Caco-2 (cell line): ENCODE measurements at places on chromosomes 4 and X. TPM values are rescaled to one million over a fixed set of nuclear protein-coding genes. Genes with fewer than 3 reads are reported as not detected.

The LARP1B gene
- total RNA-seq = 23.6 and 25.0 TPM in 2 replicates

The LRCH2 gene
- 0.18 and 0.19 TPM in 2 replicates for total RNA-seq

The NDST4 gene
- 4.4 and 6.0 TPM in 2 replicates for total RNA-seq

The SNCA gene
- 5.7 and 8.4 TPM in 2 replicates for total RNA-seq

The NIPAL1 gene
- 17.0 and 18.1 TPM in 2 replicates for total RNA-seq

The HTN3 gene
- total RNA-seq = not detected in 2 replicates

The SLC25A4 gene
- 24.1 and 24.6 TPM in 2 replicates for total RNA-seq

The SMIM10 gene
- total RNA-seq = 6.0 and 7.9 TPM in 2 replicates

The SSX3 gene
- total RNA-seq = not detected in 2 replicates

- no peaks in the 10 kb centered on the region for H3K36me3 ChIP-seq
- no peak overlapping the region for H3K4me3 ChIP-seq
- H3K27ac ChIP-seq = no peak overlapping the region
These were observed 72.3 kb downstream of the PRKG2 start for GRCh38 chr4:81142744-81143143.

DNA sequence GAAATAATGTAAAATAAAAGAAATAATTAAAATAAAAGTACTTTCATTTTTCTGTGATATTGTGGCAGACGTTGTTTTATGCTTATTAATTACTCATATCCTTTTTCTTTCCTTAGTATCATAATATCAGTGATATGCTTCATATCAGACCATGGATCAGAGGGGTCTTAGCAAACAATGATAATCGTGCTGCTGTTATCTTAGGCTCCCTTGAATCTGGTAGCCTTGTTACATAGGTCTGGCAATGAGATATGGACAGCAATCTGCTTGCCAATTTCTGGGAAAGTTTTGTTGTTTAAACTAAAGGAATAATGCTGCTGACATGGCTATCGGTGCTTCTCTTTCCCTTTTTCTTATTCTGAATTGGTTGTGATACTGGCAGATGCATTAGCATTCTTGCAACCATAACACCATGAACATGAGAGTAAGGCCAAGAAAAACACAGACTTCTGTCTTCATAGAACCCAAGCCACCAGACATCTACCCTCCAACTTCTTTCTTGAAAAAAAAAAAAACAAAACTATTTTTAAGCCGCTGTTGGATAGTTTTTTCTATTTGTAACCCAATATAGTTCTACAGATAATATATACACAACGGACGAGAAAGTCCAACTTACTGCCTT, 16.4 kb downstream of the EPHA5 start:
- H3K27me3 ChIP-seq = no peaks in the 10 kb centered on the region
- no peak for DNase-seq
- no peak overlapping the region for H3K27ac ChIP-seq
- H3K4me3 ChIP-seq = no peak overlapping the region

DNA sequence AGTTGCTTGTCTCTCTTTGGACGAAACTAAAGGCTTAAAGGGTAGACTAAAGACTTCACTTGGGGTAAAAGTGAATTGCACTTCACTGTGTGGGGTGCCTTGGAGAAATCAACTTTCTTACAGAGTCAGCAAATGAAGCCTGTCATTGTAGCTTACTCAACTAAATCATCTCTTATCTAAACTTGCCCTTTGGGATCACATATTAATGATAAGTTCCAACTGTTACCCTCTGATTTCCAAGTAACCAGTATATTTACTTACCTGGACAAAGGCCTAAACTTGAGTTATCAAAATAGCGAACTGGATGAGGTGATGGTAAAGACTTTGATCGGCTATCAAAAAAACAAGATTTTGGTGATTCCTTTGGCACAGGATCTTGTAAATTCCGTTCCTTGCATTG, 8.9 kb upstream of the BDH2 start:
- no peak overlapping the region for H3K4me3 ChIP-seq
- no peaks in the 10 kb centered on the region for H3K27me3 ChIP-seq
- DNase-seq = no peak
- H3K36me3 ChIP-seq = no peaks in the 10 kb centered on the region

GRCh38 chr4:15945516-15945915, 7.0 kb upstream of the FGFBP1 start:
- no peaks in the 10 kb centered on the region for H3K27me3 ChIP-seq
- H3K4me3 ChIP-seq = no peak overlapping the region
- H3K4me1 ChIP-seq = 0 out of 2 replicates have a peak, but pooled peaks cover 5% of the 10 kb centered on the region

DNA sequence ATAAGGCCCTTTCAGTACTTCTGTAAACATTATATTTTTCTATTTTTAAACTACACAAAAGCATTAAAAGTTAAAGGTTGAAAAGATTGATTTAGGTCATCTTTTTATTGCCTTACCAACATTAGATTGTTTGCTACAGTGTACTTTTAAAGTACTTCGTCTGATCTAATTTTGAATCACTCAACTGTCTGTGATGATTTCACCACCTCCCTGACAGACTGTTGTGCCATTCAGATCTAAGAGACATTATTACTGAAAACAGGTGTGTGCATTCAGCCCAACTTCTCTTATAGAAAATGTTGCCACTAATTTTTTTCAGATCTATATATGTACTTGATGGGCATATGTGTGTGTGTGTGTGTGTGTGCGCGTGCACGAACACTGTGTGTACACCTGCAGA, 39.3 kb downstream of the GASK1B start:
- H3K4me1 ChIP-seq = no peaks in the 10 kb centered on the region
- no peak for DNase-seq
- H3K27me3 ChIP-seq = no peaks in the 10 kb centered on the region
- no peak overlapping the region for H3K27ac ChIP-seq
- no peaks in the 10 kb centered on the region for H3K36me3 ChIP-seq
- no peak overlapping the region for H3K4me3 ChIP-seq

- no peaks in the 10 kb centered on the region for H3K36me3 ChIP-seq
- H3K27me3 ChIP-seq = no peaks in the 10 kb centered on the region
- H3K4me1 ChIP-seq = no peaks in the 10 kb centered on the region
- DNase-seq = no peak
- H3K4me3 ChIP-seq = no peak overlapping the region
- no peak overlapping the region for H3K27ac ChIP-seq
These were observed 313.1 kb downstream of the CBLL2 start for GRCh38 chrX:22585831-22586230.

DNA sequence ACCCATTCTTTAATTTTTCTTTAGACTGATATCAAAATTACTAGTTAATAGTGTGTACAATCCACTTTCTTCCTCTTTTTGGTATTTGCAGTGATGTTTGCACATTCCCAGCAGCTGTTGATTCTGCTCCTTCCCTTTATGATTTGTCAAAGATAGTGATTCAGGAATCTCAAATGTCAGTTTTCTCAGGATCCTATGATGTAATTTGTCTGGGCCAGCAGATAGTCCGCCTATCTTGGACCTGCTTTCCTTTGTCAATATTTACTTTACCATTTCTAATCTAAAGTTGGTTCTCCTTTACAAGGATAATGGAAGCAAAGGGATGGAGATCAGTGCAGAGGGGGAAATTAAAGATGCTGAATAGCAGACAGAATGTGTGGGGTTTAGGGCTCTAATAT, 122.1 kb downstream of the REELD1 start:
- no peaks in the 10 kb centered on the region for H3K36me3 ChIP-seq
- no peaks in the 10 kb centered on the region for H3K27me3 ChIP-seq
- no peak overlapping the region for H3K27ac ChIP-seq
- peaks cover 11% of the 10 kb centered on the region; the same call in 1 of the 2 replicates for H3K4me1 ChIP-seq
- peak; percentile 4 for DNase-seq

- no peaks in the 10 kb centered on the region for H3K36me3 ChIP-seq
- DNase-seq = peak; percentile 24
- H3K4me1 ChIP-seq = no peaks in the 10 kb centered on the region
- no peak overlapping the region for H3K27ac ChIP-seq
- H3K27me3 ChIP-seq = no peaks in the 10 kb centered on the region
- no peak overlapping the region for H3K4me3 ChIP-seq
These were observed 315.8 kb downstream of the STIM2 start for GRCh38 chr4:27176400-27176799.

DNA sequence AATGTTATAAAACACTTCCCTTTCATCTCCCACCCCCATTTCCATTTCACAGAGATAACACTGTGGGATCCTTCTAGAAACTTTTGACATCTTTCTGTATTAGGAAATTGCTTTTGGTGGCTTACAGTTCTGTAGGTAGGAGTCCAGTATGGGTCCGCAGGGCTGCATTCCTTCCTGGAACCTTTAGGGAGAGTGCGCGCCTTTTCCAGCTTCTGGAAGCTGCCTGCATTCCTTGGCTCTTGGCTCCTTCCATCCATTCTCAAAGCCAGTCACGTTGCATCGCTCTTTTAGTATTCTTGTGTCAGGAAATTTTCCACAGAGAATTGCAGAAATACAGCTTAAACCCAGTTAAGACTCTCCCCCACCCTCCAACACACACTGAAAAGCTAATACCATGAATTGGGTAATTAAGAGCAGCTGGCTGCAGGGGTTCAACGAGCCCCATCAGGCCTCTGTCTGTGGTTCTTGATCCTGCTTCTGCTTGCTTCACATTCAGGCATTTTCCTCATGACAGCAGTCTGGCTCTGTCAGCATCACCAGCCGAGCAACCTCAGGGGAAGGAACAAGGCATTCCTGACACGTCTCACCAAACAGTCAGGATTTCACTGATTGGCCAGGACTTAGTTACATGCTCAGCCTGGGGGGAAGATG, 48.8 kb downstream of the SEPTIN11 start:
- H3K4me3 ChIP-seq = no peak overlapping the region
- no peaks in the 10 kb centered on the region for H3K27me3 ChIP-seq
- H3K27ac ChIP-seq = peak overlapping the region; percentile 32

GRCh38 chrX:49912086-49912485, 10.3 kb upstream of the CLCN5 start:
- no peak for DNase-seq
- no peak overlapping the region for H3K4me3 ChIP-seq
- peaks cover 4% of the 10 kb centered on the region; the same call in 1 of the 2 replicates for H3K4me1 ChIP-seq
- no peaks in the 10 kb centered on the region for H3K36me3 ChIP-seq
- no peak overlapping the region for H3K27ac ChIP-seq

- no peak overlapping the region for H3K27ac ChIP-seq
- no peak overlapping the region for H3K4me3 ChIP-seq
- H3K36me3 ChIP-seq = no peaks in the 10 kb centered on the region
- no peaks in the 10 kb centered on the region for H3K27me3 ChIP-seq
- no peak for DNase-seq
These were observed 1961.5 kb upstream of the TENM3 start for GRCh38 chr4:180281724-180282123.

GRCh38 chr4:15779306-15779705, 1.2 kb downstream of the CD38 start:
- no peak overlapping the region for H3K27ac ChIP-seq
- no peaks in the 10 kb centered on the region for H3K4me1 ChIP-seq
- no peaks in the 10 kb centered on the region for H3K36me3 ChIP-seq
- DNase-seq = no peak
- peak overlapping the region; percentile 17; the same call in 1 of the 2 replicates for H3K4me3 ChIP-seq

GRCh38 chrX:134658002-134658759, at the start of gene PLAC1:
Gene PLAC1, minus strand, starts transcription at chrX:134658471. Its CDS starts 91,789 bp downstream, at chrX:134566682.
- H3K4me1 ChIP-seq = no peaks in the 10 kb centered on the region
- H3K4me3 ChIP-seq = no peak within 1 kb of the TSS
- H3K27ac ChIP-seq = no peak within 1 kb of the TSS
- no peaks in the 10 kb centered on the region for H3K27me3 ChIP-seq

GRCh38 chrX:105323928-105324327, 103.4 kb upstream of the TEX13A start:
- no peaks in the 10 kb centered on the region for H3K36me3 ChIP-seq
- no peak overlapping the region for H3K4me3 ChIP-seq
- no peak overlapping the region for H3K27ac ChIP-seq
- no peaks in the 10 kb centered on the region for H3K4me1 ChIP-seq

DNA sequence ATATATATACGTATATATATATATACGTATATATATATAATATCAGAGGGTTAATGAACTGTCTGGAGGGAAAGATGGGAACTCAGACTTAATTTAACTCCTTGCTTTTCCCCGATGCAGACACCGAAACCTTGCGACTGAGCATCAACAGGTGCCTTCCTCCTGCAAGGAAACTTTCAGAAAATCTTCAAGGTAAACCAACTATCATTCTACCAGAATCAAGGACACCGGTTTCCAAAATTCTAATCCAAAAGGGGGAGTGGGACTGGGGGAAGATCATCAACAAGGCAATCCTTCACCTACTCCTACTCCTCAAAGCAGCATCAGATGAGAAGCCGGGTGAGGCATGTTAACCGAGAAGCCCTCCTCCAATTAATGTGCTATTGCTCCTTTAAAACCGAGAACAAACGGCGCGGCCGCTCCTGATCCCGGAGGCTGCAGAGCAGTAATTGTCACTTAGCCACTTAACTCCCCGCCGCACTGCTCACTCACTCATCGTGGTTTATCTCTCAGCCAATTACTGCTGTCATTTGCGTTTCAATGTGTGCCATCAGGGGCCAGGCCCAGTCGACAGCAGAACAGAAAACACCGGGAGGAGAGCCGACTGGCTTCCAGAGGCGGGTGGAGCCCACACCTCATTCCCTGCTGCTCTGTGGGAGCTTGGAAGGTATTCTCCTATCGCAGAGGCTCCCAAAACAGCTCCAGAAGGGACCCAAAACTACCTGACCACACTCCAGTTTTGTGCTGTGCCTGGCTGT, 61.7 kb downstream of the MAML3 start:
- H3K4me1 ChIP-seq = peaks cover 58% of the 10 kb centered on the region
- H3K4me3 ChIP-seq = peak overlapping the region; percentile 20
- H3K36me3 ChIP-seq = no peaks in the 10 kb centered on the region
- DNase-seq = peak; percentile 64
- no peaks in the 10 kb centered on the region for H3K27me3 ChIP-seq

DNA sequence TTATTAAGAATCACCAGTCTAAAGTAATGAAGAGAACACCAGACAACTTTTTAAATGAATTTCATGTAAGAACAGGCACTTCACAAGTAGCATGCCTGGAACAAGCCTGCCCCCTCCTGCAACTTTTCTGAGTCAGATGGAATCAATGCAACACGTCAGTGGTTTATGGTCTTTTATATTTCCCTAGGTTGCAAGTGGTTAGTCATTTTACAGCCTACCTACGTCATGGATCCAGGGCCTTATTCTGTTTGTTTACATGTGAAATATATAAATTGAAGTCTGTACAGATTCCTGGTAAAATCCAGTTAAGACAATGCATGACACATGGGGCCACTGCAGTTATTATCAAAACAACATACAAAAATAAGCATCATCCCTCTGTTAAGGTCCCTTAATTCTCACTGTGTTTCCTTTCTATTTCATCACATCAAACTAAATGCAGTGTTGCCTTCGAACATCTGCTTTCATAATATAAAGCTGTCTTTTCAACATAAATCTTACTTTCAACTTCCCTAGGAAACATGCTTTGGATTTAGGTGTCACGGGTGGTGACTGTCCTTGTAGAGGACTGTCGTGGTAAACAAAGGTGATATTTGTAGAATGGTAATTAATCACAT, 309.3 kb downstream of the FRMPD4 start:
- no peak overlapping the region for H3K4me3 ChIP-seq
- no peaks in the 10 kb centered on the region for H3K27me3 ChIP-seq
- no peak for DNase-seq
- no peaks in the 10 kb centered on the region for H3K4me1 ChIP-seq
- H3K27ac ChIP-seq = no peak overlapping the region

DNA sequence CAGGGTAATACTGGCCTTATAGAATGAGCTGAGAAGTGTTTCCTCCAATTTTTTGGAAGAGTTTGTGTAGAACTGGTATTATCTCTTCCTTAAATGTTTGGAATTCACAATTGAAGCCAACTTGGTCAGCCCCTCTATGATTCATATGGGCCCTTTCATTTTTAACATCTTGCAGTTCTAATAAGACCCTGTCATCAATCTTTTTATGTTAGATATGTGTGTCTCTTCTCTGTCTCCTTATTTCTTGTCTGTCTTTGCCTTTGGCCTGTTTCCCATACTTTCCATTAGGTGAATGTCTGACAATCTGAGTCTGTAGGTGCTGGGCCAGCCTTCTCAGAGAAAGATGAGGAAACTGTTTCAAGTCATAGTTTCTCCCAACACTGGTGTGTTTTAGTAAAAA, 88.7 kb downstream of the SLC16A2 start:
- no peak for DNase-seq
- H3K27me3 ChIP-seq = no peaks in the 10 kb centered on the region
- no peak overlapping the region for H3K27ac ChIP-seq
- no peaks in the 10 kb centered on the region for H3K4me1 ChIP-seq
